Breast epithelium (tissue), 4 donors: ENCODE measurements at places on chromosomes 4 and X. TPM values are rescaled to one million over a fixed set of nuclear protein-coding genes. Genes with fewer than 3 reads are reported as not detected.

GUF1 gene
- 19.0 TPM for total RNA-seq

SMAD1 gene
- total RNA-seq = 19.5 TPM

DNA sequence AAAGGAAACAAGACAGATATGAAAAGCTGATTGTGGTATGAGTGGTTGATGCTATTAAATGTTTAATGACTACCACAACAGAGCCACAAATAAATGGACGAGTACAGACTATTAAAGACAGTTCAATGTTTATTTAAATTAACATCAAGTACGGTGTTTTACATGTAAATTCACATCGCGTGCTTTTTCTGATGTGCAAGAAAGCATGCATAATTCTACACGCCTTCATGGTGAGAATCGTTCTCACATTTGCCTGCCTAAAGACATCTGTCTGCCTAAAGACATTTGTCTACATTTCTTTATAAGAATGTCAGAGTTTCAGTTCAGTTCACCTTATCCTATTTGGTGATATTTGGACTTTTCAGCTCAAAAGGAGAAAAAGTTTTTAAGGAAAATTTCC, 7.3 kb upstream of the GPR143 start:
- no peak overlapping the region for H3K27ac ChIP-seq
- peaks cover 12% of the 10 kb centered on the region for H3K27me3 ChIP-seq
- H3K4me3 ChIP-seq = no peak overlapping the region
- H3K36me3 ChIP-seq = no peaks in the 10 kb centered on the region
- no peak for DNase-seq

DNA sequence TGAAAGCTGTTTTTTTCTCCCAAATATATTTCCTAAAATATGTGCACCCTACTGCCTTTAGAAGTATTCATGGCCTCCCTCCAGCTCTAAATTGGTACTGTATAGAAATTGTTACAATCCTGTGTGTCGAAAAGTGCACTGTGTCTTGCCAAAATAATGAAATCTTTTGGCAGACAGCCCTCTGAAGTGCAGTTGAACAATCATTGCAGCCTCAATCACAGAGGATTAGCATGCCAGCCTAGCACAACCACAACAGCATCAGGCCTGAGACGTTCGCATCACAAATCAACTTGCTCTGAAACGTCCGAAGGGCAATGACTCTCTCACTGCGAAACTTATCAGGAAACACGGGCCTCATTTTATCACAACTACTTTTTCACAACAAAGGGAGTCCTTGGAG, 99.0 kb downstream of the ANOS1 start:
- no peak for DNase-seq
- H3K27me3 ChIP-seq = no peaks in the 10 kb centered on the region
- H3K36me3 ChIP-seq = no peaks in the 10 kb centered on the region
- no peak overlapping the region for H3K27ac ChIP-seq

- H3K27ac ChIP-seq = no peak overlapping the region
- H3K36me3 ChIP-seq = peaks cover 8% of the 10 kb centered on the region
- H3K4me1 ChIP-seq = no peaks in the 10 kb centered on the region
- no peaks in the 10 kb centered on the region for H3K27me3 ChIP-seq
- H3K4me3 ChIP-seq = no peak overlapping the region
Measured at GRCh38 chr4:143538979-143539669, 25.6 kb downstream of the SMARCA5 start.

- DNase-seq = no peak
- no peaks in the 10 kb centered on the region for H3K36me3 ChIP-seq
- H3K27me3 ChIP-seq = no peaks in the 10 kb centered on the region
- H3K4me1 ChIP-seq = no peaks in the 10 kb centered on the region
- H3K4me3 ChIP-seq = no peak overlapping the region
- no peak overlapping the region for H3K27ac ChIP-seq
Measured at GRCh38 chr4:73801692-73802091, 34.8 kb upstream of the CXCL6 start.

GC gene
- not detected for total RNA-seq

- no peaks in the 10 kb centered on the region for H3K27me3 ChIP-seq
- no peak for DNase-seq
- H3K27ac ChIP-seq = no peak overlapping the region
- H3K4me1 ChIP-seq = no peaks in the 10 kb centered on the region
- H3K4me3 ChIP-seq = no peak overlapping the region
Measured at GRCh38 chr4:46146993-46147392, 23.1 kb upstream of the GABRG1 start.

DNA sequence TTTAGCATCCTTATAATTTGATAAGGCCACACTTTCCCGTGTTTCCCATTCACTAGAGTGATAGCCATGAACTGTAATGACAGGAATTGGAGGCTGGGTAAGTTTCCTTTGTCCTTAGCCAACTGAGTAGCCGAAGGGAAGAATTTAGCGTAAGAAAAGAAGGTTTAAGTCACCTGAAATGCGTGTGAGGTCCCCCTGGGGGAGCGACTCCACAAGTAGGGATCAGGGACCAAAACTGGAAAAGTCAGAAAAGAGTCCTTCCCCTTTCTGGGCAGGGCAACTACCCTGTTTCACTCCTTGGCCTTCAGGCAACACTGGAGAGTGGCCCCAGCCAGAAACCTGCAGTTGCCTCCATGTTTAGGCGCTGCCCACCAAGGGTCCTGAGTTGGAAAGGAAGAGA, 81.6 kb upstream of the MED14 start:
- H3K27ac ChIP-seq = no peak overlapping the region
- no peaks in the 10 kb centered on the region for H3K27me3 ChIP-seq
- no peak for DNase-seq
- no peaks in the 10 kb centered on the region for H3K36me3 ChIP-seq
- no peak overlapping the region for H3K4me3 ChIP-seq

GRCh38 chrX:22234380-22234779, 38.3 kb upstream of the CBLL2 start:
- H3K4me1 ChIP-seq = no peaks in the 10 kb centered on the region
- H3K4me3 ChIP-seq = no peak overlapping the region
- no peaks in the 10 kb centered on the region for H3K36me3 ChIP-seq
- H3K27ac ChIP-seq = no peak overlapping the region
- no peaks in the 10 kb centered on the region for H3K27me3 ChIP-seq
- DNase-seq = no peak

NHS gene
- total RNA-seq = 8.5 TPM

DNA sequence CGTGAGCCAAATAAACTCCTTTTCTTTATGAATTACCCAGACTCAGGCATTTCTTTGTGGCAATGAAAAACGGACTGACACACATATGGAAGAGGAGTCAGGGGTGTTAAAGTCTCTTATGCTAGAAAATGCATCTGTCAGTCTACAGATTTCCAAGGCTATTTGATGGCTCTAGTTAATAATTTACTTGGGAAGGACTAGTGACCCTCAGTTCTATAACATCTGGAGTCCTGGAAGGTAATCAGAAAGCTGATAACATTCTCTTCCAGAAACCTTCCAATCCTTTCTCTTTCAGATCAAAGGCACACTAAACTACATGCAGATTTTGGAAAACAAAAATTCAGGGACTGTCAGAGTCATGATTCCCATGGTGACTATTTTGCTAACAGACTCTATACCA, 142.0 kb upstream of the TEX13D start:
- no peaks in the 10 kb centered on the region for H3K27me3 ChIP-seq
- DNase-seq = no peak
- no peak overlapping the region for H3K27ac ChIP-seq
- H3K4me1 ChIP-seq = no peaks in the 10 kb centered on the region
- no peak overlapping the region for H3K4me3 ChIP-seq

DNA sequence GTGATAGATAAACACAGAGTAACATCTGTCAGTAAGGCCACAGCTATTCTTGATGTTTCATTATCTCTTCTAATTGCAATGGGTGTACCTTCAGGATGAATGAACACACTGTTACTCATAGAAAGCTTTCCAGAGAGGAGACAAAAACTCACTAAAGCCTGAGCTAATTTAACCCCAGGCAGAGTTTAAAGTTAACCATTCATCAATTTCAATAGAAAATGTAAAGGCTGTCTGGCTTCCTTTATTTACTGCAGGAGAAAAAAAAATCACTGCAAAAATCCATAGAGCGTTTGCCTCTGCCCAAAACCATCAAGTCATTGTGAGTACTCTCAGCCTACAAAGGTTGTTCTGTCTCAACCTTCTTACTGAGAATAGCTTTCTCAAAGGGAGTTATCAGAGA, 376.9 kb downstream of the PPP4R3C start:
- no peak for DNase-seq
- H3K4me1 ChIP-seq = no peaks in the 10 kb centered on the region
- no peak overlapping the region for H3K27ac ChIP-seq
- no peaks in the 10 kb centered on the region for H3K36me3 ChIP-seq
- no peak overlapping the region for H3K4me3 ChIP-seq

DNA sequence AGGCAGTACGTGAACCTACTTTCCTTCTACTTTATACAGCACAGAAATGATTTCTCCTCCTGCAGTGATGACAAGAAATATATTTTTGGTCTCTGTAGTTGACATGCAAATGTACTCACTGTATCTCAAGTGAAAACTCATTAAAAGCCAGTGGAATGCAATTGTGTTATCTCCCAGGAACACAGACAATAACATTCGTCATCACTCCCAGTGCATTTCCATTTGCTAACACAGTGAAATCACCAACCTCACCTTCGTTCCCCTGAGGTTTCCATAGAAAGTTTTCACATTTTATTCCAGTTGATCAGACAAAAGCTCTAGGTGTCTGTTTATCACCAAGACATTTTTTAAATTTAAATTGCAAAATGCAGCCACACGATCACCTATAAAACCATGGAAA, 2.5 kb upstream of the SPANXD start:
- no peaks in the 10 kb centered on the region for H3K4me1 ChIP-seq
- no peaks in the 10 kb centered on the region for H3K36me3 ChIP-seq
- no peak overlapping the region for H3K27ac ChIP-seq
- no peak for DNase-seq
- no peaks in the 10 kb centered on the region for H3K27me3 ChIP-seq

- no peaks in the 10 kb centered on the region for H3K4me1 ChIP-seq
- DNase-seq = no peak
- H3K27me3 ChIP-seq = no peaks in the 10 kb centered on the region
- H3K4me3 ChIP-seq = no peak overlapping the region
- no peaks in the 10 kb centered on the region for H3K36me3 ChIP-seq
Measured at GRCh38 chr4:175419236-175419718, 392.8 kb downstream of the GPM6A start.

PDE5A gene
- 49.8 TPM for total RNA-seq
